ENCODE measurements at places on chromosomes 6 and 20. TPM values are rescaled to one million over a fixed set of nuclear protein-coding genes. Genes with fewer than 3 reads are reported as not detected.
A peak's percentile ranks its signal among the peaks of the same experiment; 100 is the strongest.

HSPA1L gene
- 1.5 TPM for total RNA-seq

NEURL2 gene
- 3.3 TPM for total RNA-seq

NEDD9 gene
- total RNA-seq = 14.1 TPM

BPIFA1 gene
- not detected for total RNA-seq

GRCh38 chr20:16020971-16021370 is 552.3 kb downstream of the KIF16B start:
- DNase-seq = no peak

SLC26A8 gene
- 0.33 TPM for total RNA-seq

DNA sequence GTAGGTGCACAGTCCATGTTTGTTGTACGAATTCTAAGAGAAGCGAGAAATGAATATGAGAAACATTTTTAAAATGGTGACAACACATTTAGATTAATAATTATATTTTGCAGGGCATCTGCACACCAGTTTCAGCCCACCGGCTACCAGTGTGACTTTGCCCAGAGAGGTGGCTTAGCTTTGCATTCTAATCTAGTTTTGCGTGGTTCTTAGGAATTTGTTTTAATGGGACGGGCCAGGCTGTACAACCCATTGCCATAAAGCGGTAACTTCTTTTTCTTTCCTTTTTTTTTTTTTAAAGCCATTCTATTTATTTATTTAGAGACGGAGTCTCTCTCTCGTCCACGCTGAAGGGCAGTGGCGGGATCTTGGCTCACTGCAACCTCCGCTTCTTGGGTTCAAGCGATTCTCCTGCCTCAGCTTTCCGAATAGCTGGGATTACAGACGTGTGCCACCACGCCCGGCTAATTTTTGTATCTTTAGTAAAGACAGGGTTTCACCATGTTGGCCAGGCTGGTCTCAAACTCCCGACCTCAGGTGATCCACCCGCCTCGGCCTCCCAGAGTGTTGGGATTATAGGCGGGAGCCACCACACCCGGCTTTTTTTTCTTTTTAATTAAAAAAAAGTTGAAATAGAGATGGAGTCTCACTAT is 829 bp downstream of the MANBAL start:
- no peak for DNase-seq

IL17A gene
- not detected for total RNA-seq

DNA sequence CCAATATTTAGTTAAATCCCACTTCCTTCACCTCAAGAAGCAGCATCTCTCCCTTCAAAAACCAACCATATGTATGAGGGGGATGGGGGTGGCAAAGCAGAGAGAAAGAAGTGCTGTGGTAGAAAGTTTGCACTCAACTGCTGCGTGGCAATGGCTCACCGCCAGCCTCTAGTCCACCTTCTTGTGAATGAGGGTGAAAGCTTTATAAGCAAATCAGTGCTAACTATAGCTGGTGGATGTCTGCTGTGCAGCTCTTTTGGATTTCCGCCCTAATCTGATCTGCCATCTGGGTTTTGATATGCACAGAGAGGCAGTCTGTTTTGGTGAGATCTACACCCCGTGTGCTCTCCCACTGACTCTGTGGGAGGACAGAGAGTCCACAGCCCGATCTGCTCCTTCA is 281.2 kb upstream of the SUPT3H start:
- no peak for DNase-seq

- no peak for DNase-seq
Measured at GRCh38 chr6:45513213-45513618, 135.5 kb upstream of the SUPT3H start.

IMPG1 gene
- total RNA-seq = not detected

SLC17A3 gene
- not detected for total RNA-seq

CCN6 gene
- total RNA-seq = not detected

- no peak for DNase-seq
Measured at GRCh38 chr20:38452880-38453624, 17.9 kb upstream of the SNHG17 start.

DNA sequence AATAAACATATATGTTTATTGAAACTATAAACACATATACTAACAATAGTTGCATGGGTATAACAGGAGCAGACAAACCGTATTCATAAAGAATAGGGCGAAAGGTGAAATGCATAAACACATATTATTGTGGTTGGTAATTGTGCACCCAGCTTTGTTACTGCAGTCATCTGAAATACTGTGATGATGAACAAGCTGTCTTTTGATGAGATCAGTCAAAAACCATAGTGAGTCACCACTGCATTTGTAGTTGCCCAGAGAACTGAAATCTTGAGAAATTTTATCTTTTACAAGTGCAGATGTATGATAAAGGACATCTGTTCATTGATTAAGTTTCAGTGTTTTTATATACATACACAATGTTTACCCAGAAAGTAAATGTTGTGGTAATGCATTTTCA is 133.7 kb downstream of the MYO6 start:
- DNase-seq = no peak

- no peak for DNase-seq
Measured at GRCh38 chr6:43579171-43579570, 3.2 kb downstream of the POLH start.

GRCh38 chr6:5997420-5997987 is 9.2 kb downstream of the NRN1 start:
- peak; percentile 45 for DNase-seq

GRCh38 chr6:122645256-122645655 is 35.1 kb downstream of the PKIB start:
- no peak for DNase-seq

EGFL8 gene
- 39.3 TPM for total RNA-seq
